Tibial artery (tissue), 4 donors: ENCODE measurements at places on chromosomes 1 and 21.

GRCh38 chr1:89823679-89824292, 3.0 kb downstream of the LRRC8D start:
- DNase-seq: no peak

- no peak for DNase-seq
These were observed 376 bp downstream of the SF3A3 start for GRCh38 chr1:37989361-37989930.

DNA sequence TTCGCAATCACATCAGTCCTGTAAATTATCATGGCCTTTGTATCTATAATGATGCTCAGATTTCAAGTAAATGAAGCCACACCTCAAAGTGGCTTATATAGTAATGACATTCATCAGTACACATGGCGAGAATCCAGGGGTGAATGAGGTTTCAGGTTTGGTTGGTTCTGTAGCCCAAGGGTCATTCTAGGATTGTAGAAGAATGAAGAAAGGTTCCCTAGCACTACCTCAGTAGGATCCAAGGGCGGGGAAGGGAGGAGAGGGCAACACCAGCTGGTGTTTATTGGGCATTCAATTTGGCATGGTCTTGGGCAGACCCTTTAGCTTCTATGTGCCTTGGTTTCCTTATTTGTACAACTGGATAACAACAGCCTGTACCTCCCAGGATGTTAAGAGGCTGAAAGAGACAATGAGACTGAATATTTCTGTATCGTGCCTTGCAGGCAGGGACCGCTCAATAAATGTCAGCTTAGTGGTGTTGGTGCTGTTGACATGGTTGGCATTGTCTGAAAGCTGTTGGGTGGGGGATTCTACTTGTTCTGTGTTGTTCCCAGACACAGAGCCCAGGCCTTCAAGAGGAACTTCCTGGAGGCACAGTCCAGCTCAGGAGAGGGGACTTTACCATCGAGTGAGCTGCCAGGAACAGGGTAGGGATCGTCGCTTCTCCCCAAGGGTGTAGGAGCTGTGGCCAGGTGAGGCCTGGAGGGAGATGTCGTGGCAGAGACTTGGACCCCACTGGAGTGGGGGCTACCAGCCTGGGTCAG, 388.2 kb downstream of the PTPRU start:
- DNase-seq: no peak

DNA sequence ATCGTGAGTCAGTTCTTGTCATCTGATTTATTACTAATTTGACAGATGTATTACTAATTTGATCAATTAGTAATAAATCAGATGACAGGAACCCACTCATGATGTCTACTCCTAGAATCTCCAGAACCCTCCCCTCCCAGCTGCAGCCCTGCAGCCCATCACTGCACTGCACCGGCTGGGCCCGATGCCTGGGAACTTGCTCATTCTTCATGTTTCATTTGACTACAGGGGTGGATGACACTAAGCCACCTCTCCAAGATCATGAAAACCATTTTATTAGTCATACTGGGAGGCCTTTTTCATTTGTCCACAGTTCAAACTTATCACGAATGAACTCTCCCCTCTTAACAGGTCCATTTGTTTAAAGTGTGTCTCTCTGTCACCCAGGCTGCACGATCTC, 41.0 kb downstream of the KCNH1 start:
- DNase-seq: no peak

DNA sequence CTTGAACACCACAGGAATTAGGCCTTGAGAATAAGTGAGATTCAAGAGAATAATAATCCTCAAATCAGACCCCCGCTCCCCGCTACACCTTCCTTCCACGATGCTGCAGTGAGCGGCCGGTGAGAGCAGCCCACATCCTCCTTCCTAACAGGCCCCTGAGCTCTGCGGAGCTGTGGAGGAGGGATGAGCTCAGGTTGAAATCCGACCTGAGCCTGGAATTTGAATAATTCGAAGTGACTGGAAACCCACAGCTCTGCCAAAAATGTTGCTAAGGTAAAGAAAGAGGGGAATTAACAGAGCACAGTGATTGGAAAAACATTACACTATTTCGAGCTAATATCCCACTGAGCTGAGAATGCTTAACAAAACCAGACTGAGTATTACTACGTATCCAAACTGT, 90.0 kb downstream of the URB2 start:
- no peak for DNase-seq

DNA sequence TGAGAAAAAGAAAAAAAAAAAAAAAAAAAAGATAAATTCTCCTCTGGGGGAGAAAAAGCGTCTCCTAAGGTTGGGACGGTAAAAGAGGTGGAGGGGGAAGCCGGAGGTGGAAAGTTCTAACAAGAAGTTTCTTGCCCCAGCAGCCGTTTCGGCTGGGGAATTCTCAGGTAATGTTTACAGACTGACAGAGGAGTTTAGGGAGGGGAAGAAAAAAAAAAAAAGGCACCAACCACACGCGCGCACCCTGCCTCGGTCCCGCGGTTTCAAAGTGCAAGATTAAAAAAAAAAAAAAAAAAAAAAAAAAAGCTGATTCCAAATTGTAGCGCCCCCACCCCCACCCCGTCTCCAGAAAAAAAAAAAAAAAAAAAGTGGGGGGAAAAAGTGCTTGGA, 504 bp downstream of the DHRS3 start:
- no peak for DNase-seq

DNA sequence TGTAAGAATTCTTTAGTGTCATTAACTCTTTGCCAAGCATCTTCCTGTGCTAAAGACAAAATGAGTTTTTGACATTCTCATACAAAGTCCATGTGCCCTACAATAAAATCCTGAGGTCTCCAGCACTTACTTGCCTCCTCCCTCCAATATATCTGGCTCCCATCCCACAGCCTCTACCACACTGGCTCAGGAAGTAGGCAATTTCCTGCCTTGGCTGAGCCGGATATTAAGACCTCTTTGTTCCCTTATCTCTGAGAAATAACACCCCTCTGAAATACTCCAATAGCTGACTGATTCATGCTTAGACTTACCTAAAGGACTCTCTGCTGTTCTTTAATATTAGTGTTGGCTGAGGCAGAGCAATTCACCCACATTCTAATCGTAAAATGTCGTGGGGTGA, 37.6 kb upstream of the GORAB start:
- DNase-seq: no peak

DNA sequence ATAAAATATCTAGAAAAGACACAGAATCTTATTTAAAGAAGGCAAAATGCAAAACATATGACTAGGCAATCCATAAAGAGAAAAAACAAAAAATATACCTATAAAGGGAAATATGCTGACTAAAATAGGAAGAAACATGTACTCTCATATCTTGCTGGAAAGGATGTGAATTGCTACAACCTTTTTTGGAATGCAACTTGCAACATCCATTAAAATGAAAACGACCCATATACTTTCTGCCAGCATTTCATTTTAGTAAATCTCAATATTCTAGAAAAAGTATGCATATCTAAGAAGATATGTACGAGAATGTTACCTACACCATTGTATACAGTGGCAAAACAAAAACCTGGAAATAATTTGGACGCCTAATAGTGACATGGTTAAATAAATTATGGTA, 56.6 kb downstream of the EDEM3 start:
- no peak for DNase-seq

DNA sequence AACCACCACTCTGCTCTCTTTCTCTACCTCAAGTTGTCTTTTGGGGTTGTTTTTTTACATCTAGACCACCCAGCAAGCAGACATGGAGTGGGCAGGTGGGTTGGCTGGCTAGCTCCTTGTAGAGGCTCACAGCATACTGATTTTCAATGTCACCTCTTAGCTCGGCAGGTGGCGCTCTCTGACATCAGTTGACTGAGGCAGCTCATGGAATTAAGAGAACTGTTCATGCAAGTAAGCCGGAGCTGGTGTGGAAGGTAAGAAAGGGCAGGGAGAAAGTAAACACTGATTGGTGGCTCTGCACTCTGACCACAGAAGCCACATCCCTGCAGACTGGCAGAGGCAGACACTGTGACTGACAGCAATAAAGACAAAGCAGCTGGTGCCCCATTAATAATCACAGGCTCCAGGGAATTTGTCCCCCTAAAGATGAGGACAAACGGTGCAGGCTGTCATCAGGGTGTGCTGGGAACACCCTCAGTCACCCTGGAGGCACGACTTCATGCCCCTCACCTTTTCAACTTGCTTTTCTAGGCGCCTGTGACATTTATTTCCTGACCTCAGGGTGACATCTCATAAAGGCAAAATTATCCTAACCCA, 226.8 kb downstream of the LMX1A start:
- no peak for DNase-seq

GRCh38 chr1:155657463-155657862, 31.1 kb downstream of the YY1AP1 start:
- no peak for DNase-seq

- DNase-seq: no peak
These were observed 2.1 kb downstream of the NIPAL3 start for GRCh38 chr1:24417681-24418080.

GRCh38 chr1:45621895-45622523, 1.8 kb downstream of the CCDC17 start:
- no peak for DNase-seq

DNA sequence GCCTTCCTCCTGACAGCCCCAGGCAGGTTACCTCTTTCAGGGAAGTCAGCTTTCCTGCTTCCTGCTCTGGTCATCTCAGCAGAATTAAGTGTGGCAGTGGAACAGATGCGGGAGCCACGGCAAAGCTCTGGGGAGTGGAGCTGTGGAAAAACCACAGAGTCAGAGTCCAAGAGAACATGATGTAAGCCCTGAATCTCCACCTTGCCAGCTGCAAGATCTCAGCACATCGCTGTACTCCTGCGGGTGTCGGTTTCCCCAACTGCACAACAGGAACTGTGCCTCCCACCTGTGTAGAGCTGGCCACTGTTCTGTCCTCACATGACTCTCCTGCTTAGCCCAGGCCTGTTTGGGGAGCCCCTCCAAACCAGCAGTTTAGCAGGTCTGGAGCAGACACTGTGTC, 123.7 kb downstream of the MATN1 start:
- peak; percentile 40 for DNase-seq

DNA sequence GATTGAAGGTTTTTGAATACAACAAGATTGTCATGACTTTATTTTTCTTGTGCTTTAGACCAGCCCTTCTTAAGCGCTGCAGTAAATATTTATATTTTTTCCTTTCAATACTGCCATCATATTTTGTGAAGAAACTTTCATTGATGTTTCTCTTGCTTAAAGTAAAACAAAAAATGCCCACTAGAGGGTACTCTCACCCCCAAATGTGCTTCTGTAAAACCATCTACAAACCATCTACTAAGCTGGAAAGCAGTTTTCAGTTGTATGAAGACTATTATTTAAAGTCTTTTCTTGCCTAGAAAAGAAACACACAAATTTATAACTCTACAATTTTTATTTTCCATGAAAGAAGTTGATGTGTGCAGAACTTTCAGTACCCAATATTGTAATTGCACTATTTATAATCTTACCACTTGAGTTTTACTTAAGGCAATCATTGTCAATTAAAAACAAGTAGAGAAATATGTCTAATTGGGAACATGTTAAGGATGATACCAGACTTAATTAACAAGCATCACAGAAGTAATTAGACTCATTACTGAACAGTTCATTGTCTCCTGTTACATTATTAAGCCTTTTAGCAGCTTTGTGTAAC, 10.7 kb downstream of the LEPR start:
- no peak for DNase-seq

DNA sequence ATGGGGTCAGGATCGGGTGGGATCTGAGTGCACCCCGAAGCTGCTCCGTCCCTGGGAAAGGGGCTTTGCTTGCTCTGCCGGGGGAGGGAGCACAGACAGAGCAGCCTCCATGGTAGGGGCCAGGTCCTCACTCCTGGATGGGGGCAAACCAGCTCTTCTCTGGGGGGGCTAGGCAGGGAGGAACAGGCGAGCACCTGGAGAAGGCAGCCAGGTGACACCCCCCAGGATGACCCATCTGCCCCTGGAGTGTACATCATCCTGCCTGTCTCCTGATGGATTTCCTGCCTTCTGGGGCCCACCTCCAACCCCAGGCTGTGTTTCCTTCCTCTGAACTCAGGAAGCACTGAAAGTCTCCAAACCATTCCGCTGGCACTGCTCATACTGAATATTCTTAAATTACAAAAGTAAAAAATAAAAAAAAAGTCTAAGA, 248.0 kb downstream of the RHOU start:
- peak; percentile 51 for DNase-seq

DNA sequence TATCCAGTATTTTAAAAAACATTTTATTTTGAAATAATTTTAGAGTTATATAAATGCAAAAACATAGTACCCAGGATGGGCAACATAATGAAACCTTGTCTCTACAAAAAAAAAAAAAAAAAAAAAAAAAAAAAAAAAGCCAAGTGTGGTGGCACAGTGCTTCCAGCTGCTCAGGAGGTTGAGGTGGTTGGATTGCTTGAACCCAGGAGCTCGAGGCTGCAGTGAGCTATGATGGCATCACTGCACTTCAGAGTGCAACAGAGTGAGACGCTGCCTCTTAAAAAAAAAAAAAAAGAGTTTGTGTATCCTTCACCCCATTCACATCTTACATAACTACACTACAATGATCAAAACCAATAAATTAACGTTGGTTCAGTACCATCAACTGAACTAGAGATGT, 115.6 kb upstream of the KIF26B start:
- no peak for DNase-seq

GRCh38 chr1:217048104-217048707, 325.0 kb upstream of the ESRRG start:
- DNase-seq: no peak

- DNase-seq: no peak
These were observed 112.2 kb upstream of the MROH9 start for GRCh38 chr1:170823120-170823519.

DNA sequence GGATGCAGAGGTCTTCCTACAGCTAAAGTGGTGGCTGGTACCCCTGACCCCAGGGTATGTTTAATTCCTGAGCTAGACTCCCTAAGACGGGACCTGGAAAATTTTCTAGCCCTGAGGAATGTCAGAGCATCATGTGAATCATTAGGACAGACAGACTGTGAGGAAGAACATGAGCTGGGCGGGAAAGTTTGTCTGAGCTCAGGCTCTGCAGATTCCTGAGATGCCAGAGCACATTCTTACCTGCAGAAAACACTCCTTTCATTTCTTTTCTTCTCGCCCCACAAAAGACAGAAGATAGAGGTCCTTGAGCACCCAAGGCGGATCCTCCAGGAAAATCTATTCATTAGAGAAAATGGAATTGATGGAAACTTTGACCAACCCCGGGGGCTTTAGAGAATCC, 6.5 kb downstream of the CAPN2 start:
- no peak for DNase-seq
